Stimulated activated CD4-positive, alpha-beta T cell treated with anti-CD3 and anti-CD28 coated beads, TNF-alpha, amount 100 ng/mL, for 24 hours (primary cell): ENCODE measurements at places on chromosomes 4 and X.

DNA sequence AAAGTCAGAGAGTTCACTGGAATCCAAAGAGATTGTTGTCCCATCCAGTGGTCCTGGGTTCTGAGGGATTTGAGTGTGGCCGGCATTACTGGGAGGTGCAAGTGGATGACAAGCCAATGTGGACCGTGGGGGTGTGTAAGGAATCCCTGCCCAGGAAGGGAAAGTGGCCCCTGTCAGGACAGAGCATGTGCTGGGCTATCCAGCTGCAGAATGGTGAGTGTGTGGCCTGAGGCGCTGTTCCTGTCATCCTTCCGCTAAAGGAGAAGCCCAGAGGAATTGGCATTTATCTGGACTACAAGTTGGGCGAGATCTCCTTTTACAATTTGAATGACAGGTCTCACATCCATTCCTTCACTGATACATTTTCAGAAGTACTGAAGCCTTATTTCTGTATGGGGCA lies 20.4 kb upstream of the TRIM60 start:
- DNase-seq: no peak

DNA sequence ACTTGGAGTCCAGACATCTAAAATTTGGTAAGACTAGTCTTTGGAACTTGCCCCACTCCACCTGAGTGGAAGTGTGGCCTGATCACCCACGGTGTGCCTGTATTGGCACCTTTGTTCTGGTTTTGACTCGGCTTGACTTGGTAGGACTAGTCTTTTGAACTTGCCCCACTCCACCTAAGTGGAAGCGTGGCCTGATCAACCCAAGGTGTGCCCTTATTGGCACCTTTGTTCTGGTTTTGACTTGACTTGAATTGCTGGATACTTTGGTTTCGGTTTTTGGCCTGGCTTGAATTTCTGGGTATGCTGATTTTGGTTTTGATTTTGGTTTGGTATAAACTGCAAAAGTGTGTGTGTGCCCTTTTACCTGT lies 44.7 kb upstream of the UGT2B7 start:
- no peak for DNase-seq

DNA sequence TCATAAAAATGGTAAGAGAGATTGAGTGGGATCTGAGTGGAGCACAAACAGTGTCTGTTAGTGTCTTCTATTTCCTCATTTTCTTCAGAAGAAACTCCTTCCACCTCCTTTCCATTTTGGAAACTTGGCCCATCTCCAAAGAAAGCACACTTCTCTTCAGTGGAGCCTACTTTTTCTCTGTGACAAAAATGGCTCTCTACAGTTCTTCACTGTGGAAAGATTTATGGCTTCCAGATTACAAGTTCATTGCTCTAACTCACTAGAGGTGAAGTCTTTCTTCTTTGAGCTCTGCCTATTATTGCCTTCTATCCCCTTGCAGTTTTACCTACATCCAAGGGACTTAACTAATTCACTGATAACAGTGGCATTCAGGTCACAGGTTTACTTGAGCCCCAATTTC lies 325.8 kb downstream of the ANTXR2 start:
- DNase-seq: no peak

- DNase-seq: no peak
Measured at GRCh38 chr4:99655308-99656081, 2.1 kb downstream of the C4orf54 start.

- DNase-seq: no peak
Measured at GRCh38 chrX:140526171-140526570, 21.3 kb upstream of the SOX3 start.

GRCh38 chrX:55007656-55008055 lies 7.5 kb downstream of the APEX2 start:
- no peak for DNase-seq

DNA sequence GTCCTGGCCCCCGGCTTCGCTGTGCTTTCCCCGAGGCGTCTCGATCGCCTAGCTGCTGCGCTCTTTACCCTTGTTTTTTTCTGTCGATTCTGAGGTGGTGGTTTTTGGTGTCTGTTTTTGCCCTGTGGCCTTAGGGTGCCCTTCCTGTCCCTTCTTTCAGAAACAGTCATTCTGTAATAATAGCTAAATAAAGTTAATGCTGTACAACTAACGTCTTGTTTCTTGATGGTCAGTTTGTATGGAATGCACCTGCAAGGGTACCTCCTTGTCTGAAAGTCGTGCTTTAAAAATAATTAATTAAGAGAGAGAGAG lies 686 bp downstream of the FIP1L1 start:
- no peak for DNase-seq

GRCh38 chrX:46922611-46923010 lies 10.4 kb downstream of the JADE3 start:
- no peak for DNase-seq

- DNase-seq: no peak
Measured at GRCh38 chrX:153537080-153537479, 19.6 kb downstream of the ATP2B3 start.

GRCh38 chrX:150972450-150972849 lies 10.7 kb upstream of the HMGB3 start:
- DNase-seq: no peak

DNA sequence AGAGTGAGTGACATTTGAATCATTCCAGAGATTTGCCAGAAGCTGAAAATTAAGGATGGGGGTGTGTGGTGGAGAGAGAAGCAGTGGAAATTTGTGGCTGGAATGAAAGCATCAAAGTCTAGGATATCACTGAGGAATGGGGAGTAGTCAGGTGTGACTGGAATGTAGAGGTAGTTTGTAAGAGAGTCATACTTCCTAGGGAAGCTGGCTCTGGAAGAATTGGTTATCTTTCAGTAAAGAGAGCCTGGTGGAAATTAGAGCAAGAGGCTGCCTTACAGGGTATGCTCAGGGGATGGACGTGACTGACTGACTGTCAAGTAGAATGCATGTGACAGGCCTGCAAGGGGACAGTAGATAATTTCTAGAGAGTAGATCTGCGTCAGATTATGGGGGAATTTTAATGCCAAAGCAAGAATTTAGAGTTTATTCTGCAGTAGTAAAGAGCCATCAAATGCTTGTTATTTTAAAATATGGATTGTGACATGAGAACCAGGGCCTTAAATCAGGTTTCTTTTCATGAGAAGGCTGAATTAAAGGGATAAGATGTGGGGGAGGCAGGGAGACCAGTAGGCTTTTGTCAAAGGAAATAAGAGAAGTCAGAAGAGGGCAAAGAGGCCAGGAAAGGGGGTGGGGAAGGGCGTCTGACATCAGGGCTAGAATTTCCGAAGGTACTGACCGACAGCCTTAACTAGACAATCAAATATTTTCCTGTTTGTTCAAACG lies 109.9 kb downstream of the AFF1 start:
- no peak for DNase-seq
